ENCODE measurements at places on chromosomes 4 and X.

- DNase-seq, result no peak
Measured at GRCh38 chr4:168152837-168153500, 60.6 kb downstream of the ANXA10 start.

DNA sequence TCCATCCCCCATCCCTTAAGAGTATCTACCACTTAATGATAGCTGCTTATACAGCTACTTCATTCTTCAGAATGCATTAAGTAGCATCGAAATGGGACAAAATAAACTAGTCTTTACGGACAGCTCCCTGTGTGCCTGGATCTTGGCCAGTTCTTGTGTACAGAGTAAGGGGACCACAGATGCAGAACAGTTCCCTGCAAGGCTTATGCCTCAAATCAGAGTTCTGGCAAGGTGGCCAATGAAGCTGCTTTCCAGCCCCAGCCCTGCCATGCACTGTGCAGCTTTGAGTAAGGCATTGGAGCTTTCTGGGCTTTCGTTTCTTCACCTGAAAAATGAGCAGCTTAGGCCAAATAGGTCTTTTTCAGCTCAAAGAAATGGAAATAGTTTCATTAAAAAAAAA lies 14.2 kb downstream of the CLNK start:
- DNase-seq, result no peak

DNA sequence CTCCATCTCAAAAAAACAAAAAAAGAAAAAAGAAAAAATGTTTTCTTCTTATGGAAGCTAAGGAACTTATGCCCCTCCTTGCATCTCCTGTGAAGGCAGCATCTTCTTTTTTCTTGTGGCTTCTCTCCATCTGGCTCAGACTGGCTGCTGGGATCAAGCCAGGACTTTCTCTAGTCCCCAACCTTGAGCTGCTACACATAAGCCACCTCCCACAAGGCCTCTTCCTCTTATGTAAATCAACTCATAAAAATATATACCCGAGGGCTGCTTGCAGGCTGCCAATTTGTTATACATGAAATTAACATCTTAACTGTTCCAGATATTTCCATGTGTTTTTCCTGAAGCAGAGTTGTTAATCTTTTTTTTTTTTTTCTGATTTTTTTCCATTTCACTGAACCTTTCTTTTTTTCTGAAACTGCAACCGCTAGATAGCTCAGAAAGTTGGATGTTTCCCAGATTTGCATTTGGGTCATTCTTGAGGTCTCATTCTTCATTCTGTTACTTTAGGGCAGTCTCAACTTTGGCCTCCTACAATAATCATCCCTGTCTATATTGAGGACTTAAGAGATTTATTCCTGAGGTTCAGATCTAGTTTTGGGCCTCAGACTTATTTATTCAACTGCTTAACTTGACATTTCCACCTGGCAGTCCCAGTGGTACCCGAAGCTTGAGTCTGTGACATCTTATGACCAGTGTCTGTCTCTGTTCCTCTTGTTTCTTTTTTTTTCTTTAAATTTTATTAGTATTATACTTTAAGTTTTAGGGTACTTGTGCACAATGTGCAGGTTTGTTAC lies 10.3 kb downstream of the SNX25 start:
- DNase-seq, result peak; percentile 57

- DNase-seq, result no peak
Measured at GRCh38 chr4:166896254-166896653, 338.0 kb downstream of the SPOCK3 start.

GRCh38 chr4:182451441-182451840 lies 208.2 kb downstream of the TENM3 start:
- DNase-seq, result no peak

GRCh38 chr4:94528792-94529451 lies 77.2 kb downstream of the PDLIM5 start:
- DNase-seq, result no peak

GRCh38 chrX:20471483-20471882 lies 204.8 kb upstream of the RPS6KA3 start:
- DNase-seq, result no peak

GRCh38 chr4:123843137-123843536 lies 446.5 kb downstream of the SPRY1 start:
- no peak for DNase-seq

- no peak for DNase-seq
Measured at GRCh38 chr4:87128006-87128705, 92.3 kb downstream of the KLHL8 start.

DNA sequence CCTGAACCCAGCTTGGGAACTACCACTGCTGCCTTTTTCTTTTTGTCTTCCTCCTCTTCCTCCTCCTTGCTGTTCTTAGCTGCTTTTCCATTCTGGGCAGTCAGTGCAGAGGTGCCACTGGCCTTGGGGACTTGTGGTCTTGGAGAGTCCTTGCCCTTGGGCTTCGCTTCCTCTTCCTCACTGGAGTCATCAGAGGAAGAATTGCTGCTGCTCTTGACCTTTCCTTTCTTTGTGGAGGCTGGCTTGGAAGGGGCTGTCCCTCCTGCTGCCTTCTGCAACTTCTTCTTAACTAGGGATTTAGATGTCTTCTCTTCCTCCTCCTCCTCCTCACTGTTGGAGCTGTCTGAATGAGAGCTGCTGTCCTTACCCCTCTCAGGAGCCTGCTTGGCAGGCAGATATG lies 53.2 kb downstream of the FAM9B start:
- no peak for DNase-seq

DNA sequence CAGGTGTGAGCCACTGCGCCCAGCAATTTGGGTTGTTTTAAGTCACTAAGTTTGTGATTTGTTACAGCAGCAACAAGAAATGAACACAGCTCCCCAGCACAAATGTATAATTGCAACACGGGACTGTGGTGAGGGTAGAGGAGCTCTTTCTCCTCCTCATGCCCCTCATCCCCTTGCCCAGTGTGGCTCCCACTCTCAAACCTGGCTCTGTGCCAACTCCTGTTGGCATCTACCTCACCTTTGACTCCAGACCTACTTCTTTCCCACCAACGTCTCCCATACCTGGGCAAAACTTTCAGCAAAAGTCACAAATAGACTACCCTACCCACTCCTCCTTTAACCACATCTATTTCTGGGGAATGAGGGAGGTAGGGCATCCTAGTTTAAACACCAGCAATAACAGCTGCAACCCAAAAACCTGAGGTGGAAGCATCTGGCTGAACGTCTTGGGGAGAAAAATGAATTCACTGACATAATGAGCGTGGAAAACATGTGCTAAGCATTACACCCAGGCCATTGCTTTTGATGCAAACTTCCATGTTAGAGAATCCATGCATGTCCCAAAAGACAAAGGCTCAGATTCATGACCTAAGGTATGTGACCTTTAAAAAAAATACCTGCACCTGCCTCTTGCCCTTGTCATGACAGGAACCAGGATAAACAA lies 19.2 kb downstream of the LNX1 start:
- DNase-seq, result no peak

- DNase-seq, result no peak
Measured at GRCh38 chr4:176268963-176269362, at the start of gene ASB5. ASB5 (minus strand) TSS chr4:176269222; CDS start chr4:176269108, 114 bp downstream.

DNA sequence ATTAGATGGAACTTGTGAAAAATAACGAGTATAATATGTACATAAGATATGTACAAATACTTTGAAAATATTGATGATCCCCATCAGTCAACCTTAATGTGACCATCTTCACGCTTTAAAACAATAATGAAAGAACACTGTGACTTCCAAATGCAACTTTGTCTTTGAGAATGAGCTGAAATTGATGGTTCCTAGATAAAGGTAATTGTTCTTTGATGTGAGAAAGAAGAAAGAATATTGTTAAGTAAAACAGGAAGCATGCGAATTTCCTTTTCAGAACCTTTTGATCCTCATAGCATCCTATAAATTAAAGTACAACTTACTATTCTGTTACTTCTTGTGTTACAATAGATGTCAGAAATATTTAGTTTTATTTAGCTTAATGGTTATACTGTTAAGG lies 22.2 kb downstream of the IL2 start:
- DNase-seq, result no peak

- DNase-seq, result no peak
Measured at GRCh38 chr4:187608001-187608421, 387.6 kb upstream of the ZFP42 start.

GRCh38 chr4:9804918-9805317 lies 23.5 kb downstream of the DRD5 start:
- no peak for DNase-seq

- DNase-seq, result no peak
Measured at GRCh38 chr4:95510877-95511276, 37.9 kb downstream of the UNC5C start.

- no peak for DNase-seq
Measured at GRCh38 chr4:19187691-19188090, 1064.0 kb upstream of the SLIT2 start.

DNA sequence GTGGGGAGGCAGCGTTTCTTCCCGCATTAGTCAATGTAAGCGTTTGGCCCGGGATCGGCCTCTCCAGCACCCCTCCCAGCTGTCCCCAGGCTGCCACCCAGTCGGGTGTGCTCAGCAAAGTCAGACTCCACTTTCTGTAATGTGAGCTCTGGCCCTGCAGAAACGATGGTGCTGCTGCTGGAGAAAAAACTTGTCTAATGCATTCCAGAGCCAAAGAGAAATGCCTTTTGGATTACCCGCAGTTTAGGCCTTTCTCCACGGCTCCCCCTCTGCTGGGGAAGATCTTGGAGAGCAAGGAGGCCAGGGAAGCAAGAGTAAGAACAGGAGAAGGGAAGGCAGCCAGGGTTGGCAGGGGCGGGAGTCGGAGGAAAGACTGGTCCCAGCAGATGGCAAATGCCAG lies 55.2 kb downstream of the ELF4 start:
- DNase-seq, result no peak

DNA sequence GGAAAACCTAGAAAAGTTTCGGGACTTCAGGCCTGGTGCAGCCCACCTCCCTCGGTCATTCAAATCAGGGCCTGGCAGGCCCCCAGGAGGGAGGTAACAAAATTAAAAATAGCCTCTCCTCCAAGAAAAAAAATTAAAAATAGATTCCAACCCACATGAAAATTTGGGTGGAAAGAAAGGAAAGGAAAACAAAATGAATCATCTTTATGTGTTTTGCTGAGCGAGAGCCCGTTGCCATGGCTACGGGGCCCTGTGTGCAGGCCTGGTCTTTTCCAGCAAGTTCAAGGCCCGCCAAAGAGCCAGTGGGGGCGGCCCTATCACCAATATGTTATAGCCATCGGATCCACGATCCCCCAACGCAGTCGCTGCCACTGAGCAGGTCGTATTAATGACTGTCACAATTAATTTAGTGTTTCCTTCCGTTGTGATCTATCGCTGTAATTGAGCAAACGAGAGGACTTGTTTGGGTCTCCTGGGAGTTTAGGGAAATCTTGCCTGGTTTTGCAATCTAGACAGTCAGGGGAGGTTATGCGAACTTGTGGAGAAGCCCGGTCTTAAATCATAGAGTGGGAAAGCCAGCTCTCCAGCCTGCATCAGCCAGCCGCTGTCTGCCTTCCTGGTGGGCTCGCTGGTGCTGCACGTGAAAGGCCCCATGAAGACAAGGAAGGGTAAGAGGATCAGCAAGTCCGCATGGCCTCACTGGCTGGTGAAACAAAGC lies 452.4 kb downstream of the BCOR start:
- no peak for DNase-seq

DNA sequence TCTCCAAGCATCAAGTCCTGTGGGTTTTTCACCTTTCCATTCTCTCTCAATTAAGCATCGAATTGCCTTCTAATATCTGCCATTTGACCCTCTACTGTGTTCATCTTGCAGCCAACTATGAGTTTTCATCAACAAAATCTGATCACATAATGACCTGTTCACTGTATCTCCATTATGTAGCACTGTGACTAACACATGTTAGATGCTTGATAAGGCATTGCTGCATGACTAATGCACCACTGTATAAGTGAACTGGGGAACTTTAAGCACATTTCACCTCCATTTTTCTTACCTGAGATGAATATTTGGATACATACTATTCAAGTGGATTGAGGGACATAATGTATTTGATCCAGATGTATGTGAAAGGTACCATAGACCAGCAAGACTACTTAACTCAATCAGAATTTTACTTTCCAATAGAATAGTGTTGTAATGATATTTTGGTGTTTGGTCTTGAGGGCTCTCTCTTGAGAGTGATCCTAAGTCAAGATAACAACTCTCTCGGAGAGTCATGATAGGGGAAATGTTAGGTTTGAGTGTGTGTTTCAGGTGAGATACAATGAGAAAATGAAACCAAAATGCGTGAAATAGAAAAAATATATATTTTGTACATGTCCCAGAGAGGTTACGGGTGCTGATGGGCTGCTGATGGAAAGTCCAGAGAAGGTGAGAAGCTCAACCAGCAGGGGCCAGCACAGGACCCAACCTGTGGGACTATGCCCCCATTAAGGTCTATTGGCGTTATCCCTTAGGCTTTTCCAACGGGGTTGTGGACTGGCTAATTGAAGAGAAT lies 60.2 kb upstream of the HS3ST1 start:
- no peak for DNase-seq

GRCh38 chr4:141117935-141118334 lies 15.3 kb downstream of the RNF150 start:
- DNase-seq, result no peak

DNA sequence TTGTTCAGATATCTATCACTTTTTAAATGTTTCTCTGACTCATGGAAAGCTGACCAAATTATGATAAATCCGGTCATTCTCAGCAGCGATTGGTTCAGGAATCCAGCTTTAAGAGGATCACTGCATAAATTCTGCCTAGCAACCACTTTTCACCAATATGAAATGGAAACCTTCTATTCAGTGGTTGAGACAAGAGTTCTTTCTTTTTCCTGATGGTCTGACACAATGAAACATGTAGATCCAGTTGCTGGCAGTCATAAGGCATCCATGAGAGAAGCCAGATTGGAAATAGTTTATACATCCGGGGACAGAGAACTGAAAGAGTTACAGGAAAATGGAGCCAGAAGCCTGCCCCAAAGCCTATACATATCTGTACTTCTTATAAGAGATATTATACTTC lies 27.2 kb downstream of the MAB21L2 start:
- peak; percentile 31 for DNase-seq

- no peak for DNase-seq
Measured at GRCh38 chr4:1310031-1310795, 20.5 kb downstream of the MAEA start.

GRCh38 chrX:24999511-24999910 lies 16.3 kb downstream of the ARX start:
- DNase-seq, result no peak

DNA sequence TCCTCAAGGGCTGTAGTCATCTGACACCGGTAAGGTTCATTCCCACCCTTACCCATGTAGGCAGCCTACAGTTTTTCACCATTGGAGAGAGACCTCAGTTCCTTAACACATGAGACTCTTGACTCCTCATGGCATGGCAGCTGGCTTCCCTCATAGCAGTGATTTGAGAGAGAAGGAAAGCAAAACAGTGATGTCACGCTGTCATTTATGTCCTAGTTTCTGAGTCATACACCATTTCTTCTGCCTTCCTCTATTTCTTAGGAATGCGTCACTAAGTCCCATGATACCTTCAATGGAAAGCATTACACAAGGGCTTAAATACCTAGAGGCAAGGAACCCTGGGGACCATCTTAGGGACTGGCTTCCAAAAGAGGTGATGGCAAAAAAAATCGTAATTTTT lies 226.1 kb downstream of the SPCS3 start:
- DNase-seq, result no peak

- no peak for DNase-seq
Measured at GRCh38 chr4:152713951-152714705, 34.3 kb upstream of the TMEM154 start.

- DNase-seq, result no peak
Measured at GRCh38 chr4:25667931-25668557, 12.4 kb downstream of the SLC34A2 start.
